ENCODE measurements at places on chromosomes 1 and 21.
A peak's percentile ranks its signal among the peaks of the same experiment; 100 is the strongest.

- DNase-seq = peak; percentile 70
Measured at GRCh38 chr1:1628754-1629429, 3.1 kb upstream of the MMP23B start.

DNA sequence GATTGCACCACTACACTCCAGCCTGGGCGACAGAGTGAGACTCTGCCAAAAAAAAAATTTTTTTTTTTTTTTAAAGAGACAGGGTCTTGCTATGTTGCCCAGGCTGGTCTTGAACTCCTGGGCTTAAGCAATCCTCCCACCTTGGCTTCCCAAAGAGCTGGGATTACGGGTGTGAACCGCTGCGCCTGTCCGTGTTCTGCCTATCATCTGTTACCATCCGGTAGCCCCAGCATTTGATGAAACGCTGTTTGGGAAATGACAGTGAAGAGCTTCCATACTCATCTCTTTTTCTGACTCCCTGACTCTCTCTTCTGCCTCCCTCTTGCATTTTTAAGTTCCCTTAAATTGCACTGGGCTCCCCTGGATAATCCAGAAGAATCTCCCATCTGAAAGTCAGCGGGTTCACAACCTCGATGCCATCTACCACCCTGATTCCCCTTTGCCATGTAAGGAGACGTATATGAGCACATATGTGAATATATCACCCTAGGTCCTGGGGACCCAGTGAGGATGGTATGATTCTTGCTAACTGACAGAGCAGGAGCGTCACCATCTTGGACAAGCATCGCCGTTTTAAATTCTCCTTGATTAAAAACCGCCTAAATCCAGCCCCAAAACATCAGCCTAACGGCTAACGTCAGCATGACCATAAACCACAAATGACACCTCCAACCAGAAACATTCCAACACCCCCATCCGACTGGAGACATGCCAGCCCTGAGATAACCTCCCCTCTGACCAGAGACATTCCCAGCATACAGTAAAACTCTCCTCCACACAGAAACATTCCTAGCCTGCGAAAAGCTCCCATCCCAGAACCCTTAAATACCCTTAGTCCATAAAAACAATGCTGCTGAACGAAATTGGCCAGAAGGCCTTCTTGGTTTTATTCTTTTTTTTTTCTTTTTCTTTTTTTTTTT, 12.4 kb downstream of the TNFRSF8 start:
- no peak for DNase-seq

DNA sequence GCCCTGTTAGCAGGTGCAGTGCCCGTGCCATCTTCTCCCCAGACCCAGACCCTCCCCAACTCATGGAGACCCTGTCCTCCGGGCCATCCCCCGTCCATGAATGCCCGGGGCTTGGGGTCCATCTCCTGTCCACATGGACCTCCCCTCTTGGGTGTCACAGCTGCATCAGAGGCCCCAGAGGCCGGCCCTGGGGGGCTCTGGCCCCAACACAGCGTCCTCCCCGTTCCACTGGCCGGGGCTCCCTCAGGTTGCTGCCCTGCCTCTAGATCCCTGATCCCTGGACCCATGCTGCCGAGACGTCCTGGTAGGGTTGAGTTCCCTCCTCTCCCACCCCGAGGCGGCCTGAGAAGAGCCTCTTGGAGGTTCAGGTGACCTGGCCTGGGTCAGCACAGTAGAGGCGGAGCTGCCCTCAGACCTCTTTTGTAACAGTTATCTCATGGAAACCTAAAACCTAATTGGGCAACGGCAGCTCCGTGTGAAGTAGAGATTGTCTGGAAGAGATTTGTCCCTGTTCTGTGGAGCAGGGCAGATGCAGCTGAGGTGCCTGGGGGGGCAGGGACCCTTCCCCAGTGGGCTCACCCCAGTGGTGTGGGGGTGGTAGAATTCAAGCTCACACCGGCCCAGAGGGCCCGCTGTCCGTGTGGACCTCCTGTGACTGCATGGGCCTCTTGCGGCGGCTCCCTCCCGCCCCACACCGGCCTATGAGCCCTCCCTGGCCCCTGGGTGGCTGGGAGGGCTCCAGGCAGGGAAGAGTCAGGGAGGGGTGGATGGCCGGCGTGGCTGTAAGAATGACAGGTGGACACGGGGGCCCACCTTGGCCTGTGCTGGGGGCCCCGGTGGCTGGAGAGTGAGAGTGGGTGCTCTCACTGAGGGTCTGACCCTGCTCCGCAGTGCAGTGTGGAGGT, 56.1 kb downstream of the SKI start:
- DNase-seq = no peak

DNA sequence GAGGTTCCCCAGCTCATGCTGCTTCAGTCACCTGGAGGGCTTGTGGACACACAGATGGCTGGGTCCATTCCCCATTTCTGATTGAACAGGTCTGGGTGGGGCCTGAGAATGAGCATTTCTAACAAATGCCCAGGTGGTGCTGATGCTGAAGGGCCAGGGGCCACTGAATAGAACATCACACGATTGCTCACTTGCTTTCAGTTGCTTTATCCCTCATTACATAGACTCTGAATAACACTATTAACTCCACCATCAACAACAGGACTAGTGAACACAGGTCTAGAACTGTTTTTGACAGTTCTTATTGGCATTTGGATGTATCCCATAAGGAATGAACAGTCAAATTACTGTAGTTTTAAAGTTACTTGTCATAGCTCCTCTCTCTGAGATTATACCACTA, 12.1 kb downstream of the TRAPPC10 start:
- no peak for DNase-seq

DNA sequence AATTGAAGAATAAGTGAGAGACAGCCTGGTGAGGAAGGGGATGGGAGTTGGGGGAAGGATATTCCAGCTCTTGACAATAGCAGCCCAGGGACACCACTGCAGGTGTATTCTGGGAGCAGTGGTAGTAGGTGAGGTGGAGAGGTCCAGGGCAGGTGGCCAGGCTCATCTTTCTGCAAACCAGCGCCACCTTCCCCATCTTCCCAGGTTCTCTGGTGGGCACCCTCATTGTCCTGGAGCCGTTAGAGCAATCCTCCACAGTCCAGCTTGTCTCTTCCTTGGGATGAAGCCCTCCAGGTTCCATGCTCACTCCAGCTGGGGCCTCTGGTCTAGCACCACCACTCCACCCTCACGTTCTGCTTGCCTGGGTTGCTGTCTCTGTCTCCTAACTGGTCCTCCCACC, 97.0 kb downstream of the IER5 start:
- DNase-seq = no peak

Measured in activated T-cell treated with anti-CD3 and anti-CD28 coated beads, Interleukin-2, amount 50 U/mL, for 48 hours (primary cell).